ENCODE measurements at places on chromosomes 2 and 18.

DNA sequence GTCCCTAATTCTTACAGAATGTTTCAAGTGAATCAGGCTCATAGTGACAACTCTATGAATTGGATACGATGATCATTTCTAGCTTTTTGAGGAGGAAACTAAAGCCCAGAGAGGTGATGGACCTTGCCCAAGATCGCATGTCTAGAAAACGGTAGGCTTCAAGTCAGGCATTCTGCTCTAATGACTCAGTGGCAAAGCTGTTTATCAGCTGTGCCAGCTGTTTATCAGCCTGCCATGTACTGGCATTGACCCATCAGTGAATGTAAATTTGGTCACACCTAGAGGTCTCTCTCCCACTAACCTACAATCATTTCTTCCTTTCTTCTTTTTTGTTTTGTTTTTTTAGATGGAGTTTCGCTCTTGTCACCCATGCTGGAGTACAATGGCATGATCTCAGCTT lies 6.1 kb upstream of the DAW1 start:
- no peak for DNase-seq

GRCh38 chr2:112010751-112011150 lies 44.3 kb upstream of the TMEM87B start:
- no peak for DNase-seq

- no peak for DNase-seq
These were observed 88.0 kb downstream of the ITGB1BP1 start for GRCh38 chr2:9335322-9335832.

GRCh38 chr18:21598726-21599584 lies 1.5 kb downstream of the ESCO1 start:
- peak; percentile 53 for DNase-seq

DNA sequence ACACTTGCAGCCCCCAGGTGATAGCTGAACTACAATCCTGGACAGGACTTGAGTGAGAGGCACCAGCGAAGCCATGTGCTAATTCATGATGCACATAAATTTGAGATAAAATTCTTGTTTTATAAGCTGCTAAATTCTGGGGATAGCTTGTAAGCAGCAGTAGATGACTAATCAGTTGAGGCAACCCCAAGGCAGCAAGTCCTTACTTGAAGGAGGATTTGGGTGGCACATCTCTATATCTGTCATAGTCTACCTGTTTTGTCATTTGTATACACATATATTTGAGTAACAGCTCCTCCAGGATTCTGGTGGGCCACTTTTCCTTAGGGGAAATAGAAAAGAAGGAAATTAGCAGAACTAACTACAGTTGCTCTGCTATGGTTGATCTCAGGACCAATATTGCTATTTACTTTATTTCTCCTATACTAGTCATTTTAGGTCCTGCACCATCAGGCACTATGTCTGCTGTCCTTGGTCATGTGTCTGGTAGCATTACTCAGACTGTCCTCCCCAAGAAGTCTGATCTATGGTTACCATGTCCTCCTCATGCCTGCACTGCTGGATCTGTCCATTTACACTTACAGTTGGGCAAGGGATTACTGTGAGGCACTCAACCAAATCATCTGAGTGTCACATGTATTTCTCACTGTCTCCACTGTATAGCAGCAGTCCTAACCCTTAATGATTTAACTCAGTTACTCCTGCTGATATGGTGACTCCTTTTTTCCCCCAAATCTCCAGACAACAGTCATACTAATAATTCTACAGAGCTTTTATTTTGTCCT lies 436.0 kb upstream of the CWC22 start:
- DNase-seq: no peak

DNA sequence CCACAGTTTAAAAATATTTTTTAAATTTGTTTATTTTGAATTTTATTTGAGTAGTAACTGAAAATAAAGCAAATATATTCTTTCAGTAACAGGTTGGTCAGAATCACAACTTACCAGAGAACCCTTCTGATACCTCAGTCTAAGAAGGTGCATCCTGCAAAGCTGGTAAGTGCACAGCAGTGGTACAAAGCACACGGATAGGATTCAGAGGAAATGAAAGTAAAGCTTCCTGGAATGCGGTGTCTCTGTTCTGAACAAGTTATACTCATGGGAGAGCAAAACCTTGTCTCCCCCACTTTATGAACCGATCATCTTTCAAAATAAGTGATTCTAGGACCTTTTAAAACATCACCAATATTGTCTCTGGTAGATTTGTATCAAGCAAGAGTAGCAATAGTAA lies 398.3 kb downstream of the TMX3 start:
- no peak for DNase-seq

- no peak for DNase-seq
These were observed 221.5 kb upstream of the NCKAP5 start for GRCh38 chr2:133789743-133790142.

- no peak for DNase-seq
These were observed 12.3 kb upstream of the MEP1B start for GRCh38 chr18:32177530-32177929.

DNA sequence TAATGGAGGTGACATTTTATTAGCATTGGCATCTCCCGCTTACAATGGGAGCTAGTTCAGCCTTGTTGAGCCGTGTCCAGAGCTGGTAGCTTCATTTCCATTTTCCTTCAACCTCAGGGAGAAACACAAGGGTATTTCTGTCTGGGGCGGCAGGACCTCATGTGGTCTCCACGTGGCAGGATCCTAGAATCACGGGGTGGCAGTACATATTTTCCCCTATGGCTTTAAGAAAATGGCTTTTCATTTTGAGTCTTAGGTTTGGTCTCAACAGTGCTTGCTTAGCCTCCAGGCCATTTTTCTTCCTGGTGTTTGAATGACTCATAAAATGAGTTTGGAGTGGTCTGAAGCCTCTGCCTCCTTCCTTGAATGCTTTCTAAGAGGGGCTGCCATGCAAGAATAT lies 20.3 kb downstream of the CABLES1 start:
- no peak for DNase-seq

DNA sequence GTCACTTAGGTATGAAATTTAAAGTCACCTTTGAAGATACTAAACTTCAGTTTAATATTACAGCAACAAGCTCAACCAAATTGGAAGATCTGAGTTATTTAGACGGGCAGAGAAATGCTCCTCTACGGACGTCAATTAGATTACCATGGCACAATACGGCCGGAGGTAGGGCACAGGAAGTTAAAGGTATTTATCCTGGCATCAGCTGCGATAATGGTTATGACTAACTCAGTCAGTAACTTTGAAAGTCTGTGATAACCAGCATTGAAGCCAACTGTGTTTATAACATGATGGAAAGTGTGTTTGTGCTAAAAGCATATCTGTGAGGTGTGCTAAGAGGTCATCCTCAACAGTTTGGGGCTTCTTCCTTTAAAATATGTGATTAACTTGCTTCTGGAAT lies 117.3 kb downstream of the WDSUB1 start:
- no peak for DNase-seq

DNA sequence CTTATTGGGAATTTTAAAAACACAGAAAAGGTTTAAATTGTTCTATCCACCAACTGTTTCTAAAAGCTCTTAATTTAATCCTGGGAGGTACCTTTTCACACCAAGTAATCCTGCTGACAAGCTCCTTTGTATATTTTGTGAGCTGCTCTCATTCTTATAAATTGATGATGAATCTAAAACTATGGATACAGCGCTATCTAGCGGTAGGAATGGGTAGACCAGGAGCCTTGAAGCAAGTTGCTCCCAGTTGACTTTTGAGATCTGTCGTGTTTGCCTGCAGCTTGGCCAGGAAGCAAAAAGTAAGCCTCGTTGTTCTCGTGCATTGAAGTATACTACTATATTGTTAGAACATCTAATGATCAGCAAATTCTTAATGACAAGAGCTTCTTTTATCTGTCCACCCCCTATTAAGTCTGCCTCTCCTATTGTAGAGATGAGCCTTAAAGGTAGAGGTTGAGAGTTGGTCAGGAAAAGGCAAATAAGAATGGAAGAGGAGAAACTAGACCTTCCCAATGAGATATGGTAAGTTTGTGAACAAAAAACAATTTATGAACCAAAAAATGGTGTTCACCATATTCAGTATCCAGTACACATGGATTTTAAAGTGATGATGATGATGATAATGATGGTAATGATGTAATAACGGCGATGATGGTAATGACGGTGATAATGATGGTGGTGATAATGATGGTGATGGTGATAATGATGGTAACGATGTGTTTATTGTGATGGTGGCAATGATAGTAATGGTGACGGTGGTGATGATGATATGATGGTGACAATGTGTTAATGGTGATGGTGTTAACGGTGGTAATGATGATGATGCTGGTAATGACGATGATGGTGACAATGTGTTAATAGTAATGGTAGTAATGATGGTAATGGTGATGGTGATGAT lies 212.1 kb upstream of the NCKAP5 start:
- DNase-seq: peak; percentile 2

GRCh38 chr2:120448961-120449810 lies 103.2 kb downstream of the INHBB start:
- DNase-seq: no peak

- DNase-seq: no peak
These were observed 459.2 kb upstream of the ACVR2A start for GRCh38 chr2:147385600-147385999.

- DNase-seq: no peak
These were observed 95.5 kb upstream of the ATG16L1 start for GRCh38 chr2:233156001-233156400.

DNA sequence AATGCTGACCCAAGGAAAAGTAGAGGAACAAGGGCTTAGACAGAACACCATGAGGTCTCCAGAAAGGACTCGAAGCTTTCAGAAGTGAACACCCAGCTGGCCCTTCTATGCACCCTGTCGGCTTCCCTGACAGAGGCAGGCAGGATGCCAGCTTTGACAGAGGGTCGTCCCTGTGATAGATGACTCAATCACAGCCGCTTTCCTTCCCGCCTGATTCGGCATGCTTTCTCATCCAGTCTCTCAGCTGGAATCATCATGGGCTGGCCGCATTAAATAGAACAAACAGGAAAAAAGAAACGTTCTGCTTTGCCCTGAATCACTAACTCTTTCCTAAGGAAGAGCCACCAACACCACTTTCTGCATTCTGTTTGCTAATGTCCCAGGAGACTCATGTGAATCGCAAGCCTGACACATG lies 140.3 kb upstream of the RAB12 start:
- no peak for DNase-seq

GRCh38 chr2:211396815-211397214 lies 840.4 kb downstream of the CPS1 start:
- no peak for DNase-seq

GRCh38 chr2:44200759-44201158 lies 32.1 kb downstream of the PPM1B start:
- no peak for DNase-seq

- no peak for DNase-seq
These were observed 27.0 kb downstream of the CRYGD start for GRCh38 chr2:208097313-208097712.

DNA sequence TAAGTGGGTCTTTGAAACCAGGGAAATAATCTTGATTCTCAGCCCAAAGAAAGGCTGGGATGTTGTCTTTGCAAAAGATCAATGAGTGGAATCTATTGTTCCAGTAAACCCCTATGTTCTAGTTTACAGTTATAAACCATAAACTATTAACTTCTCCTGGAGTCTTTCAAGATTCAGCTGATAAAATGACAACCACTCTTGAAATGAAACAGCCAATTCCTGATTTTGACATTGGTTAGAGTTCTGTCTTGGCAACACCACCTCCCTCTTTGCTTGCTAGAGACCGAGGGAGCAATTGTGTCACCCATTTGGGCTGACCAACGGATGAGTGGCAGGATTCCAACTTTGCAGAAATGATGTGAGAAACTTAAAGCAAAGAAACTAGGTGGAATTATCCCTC lies 746.9 kb downstream of the SLC4A3 start:
- DNase-seq: no peak
